ENCODE measurements at places on chromosomes 2 and 18.

DNA sequence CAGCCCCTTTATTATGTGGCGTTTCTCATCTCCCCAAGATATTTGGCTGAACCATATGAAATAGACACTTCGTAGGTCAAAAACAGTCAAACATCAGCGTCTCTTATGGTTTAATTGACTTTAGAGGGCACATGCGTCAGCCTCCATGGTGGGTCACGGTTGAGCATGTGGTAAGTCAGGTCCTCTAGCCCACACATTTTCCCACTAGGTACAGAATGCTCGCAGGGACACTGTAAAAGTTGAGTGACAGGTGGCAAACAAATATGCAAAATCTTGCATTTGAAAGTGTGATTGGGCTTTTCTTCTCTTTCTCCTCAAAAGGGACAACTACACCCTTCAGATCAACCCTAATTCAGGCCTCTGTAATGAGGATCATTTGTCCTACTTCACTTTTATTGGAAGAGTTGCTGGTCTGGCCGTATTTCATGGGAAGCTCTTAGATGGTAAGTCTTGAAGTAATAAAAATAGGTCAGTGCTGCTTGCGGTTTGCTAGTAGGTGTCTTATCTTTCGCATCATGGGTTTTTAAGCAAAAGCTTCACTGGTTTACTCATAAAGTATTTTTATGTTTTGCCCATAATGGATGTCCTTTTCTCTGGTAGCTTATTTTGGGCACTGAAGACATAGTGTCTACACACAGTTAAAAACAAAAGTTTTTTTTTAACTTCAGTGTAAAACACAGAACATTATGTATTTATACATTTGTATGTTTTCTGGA is 261.3 kb downstream of the ALPK2 start:
- DNase-seq, result no peak

- DNase-seq, result no peak
Observed at GRCh38 chr2:15010346-15010745, 377.8 kb downstream of the LRATD1 start.

DNA sequence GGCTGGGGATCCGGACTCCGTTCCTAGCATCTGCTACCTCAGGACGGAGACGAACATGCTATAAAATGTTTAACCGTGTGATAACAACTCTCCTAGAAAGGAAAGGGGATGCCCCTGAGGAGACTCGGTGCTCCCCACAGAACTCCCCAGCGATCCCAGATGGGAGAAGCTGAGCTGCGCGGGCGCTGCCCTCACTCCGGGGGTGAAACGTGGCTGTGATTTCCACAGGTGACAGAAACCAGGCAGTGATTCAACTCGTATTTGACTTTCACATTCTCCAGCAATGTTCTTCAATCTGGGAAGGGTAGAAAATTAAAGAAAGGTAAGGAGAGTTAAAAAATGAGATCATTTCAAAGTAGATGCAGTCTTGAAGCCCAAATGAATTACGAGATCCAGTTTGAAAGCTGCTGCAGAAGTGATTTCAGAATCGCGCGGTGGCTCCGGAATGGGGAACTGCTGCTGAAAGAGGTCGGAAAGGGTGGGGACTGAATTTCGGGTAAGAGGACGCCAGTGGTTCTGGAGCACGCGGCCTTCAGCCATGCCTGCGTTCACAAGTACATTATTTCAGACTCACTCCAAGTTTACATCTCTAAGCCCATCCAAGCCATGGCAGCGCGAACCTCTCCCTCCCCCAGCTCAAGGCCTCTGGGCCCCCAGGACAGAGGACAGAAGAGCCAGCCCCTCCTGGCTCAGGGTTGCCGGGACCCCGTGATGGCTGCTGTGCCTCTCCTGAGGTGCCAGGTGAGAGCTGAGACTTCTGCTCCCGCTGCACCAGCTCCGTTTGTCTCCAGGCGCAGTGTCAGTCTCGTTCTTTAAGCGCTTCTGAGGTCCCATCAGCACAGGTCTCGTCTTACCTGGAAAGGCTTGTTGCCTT is 39.5 kb downstream of the ADNP2 start:
- no peak for DNase-seq

- no peak for DNase-seq
Observed at GRCh38 chr2:144516981-144517865, 2.7 kb downstream of the ZEB2 start.

- DNase-seq, result no peak
Observed at GRCh38 chr18:79775441-79776221, 22.1 kb upstream of the KCNG2 start.

DNA sequence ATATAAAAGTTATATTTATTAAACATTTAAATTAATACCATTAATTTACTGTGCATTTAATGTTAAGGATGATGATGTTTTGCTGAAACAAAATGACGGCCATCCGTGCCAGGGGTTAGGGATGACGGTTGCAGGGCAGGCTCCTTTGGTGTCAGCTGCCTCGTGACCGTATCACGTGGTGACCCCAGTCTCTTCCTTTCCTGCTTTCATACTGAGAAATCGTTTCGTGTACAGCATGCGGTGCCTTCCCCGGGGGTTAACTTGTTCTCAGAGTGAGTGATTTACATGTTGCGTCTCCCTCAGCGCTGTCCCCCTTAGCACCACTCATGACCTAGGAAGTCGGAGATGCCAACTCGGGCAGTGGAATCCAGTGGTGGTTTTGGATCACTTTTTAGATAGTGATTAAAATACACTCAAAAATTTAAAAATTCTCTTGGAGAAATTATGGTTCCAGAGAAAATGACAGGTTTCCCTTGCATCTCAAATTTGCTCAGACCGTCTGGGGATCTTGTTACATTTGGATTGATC is 290.8 kb downstream of the GBX2 start:
- DNase-seq, result no peak

- DNase-seq, result no peak
Observed at GRCh38 chr2:20115374-20115773, 63.9 kb upstream of the LAPTM4A start.

Measured in activated CD4-positive, alpha-beta T cell treated with anti-CD3 and anti-CD28 coated beads, Interleukin-2, amount 50 U/mL, for 24 hours (primary cell).